ENCODE measurements at places on chromosomes 11 and 22.

DNA sequence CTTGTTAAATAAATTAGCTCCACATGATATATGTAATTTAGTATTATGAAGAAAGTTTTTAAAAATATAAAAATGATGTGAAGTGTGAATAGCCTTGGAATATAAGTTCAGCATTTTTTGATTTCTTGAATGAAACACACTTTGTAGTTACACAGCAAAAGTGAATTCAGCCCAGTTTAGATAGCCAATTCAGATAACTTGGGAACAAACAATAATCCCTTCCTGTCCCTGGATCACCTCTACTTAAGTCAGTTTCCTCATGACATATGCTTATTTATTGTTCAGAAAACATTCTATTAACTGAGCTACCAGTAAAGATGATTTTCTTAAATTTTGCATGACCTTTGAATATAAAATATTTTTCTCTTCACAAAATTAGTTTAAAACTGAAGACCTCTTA lies 107.4 kb downstream of the PGR start:
- DNase-seq = no peak

DNA sequence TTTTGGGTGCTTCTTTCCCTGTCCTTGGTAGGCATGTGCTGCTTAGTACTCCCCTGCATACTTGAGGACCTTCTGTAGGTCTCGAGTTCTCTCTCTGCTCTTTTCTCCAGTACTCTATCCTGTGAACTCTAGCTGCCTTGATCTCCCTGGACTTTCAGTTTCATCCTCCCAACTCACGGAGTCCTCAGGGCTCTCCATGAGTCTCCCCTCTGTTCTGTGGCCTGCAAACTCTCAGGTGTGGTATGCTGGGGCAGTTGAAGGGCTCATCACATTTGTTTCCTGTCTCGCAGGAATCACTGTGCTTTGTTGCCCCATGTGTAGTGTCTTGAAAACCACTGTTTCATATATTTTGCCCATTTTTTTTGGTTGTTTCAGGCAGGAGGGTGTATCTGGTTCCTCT lies 3.3 kb upstream of the PACS1 start:
- no peak for DNase-seq

DNA sequence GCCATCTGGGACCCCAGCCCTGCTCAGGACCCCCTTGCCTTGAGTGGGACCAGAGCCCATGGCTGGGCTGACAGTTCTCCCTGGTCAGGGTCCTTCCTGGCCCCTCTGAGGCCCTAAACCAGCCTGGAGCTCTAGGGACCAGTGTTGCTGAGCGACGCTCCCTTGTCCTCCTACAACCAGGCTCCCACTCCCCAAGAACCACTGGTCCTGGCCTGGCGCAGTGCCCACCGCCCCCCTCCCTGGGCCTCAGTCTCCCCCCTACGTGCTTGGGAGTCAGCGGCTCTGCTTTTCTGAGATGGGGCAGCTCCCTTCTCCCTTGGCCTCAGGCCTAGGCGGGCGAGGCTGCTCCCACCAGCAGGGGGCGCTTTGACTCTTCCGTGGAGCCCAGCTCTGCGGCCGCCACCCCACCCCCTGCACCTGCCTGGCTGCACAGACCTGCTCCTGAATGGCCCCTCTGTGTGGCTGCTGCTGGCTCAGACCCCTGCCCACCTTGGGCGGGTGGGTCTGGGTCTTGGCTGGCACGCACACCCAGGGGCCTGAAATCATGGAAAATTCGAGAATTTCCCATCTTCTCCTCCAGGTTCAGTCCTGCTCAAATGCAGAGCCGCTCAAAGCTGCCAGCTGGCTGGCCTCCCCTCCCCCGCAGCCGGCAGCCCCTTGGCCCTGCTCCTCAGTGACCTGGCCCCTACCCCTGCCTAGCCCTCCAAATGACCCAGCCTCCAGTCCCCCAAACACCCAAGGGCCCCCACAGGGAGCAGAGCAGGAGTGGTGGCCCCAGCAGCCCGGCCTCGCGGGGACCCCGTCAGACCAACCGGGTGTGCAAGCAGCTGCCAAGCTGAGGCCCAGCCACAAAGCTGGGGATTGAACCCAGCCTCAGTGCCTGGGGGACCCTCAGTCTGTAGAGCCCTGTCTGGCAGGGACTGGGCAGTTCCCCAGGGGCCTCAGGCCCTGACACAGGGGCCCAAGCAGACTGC lies 9.1 kb downstream of the PRR33 start:
- DNase-seq = no peak

- DNase-seq = no peak
Measured at GRCh38 chr11:100467821-100468508, 219.1 kb upstream of the ARHGAP42 start.

DNA sequence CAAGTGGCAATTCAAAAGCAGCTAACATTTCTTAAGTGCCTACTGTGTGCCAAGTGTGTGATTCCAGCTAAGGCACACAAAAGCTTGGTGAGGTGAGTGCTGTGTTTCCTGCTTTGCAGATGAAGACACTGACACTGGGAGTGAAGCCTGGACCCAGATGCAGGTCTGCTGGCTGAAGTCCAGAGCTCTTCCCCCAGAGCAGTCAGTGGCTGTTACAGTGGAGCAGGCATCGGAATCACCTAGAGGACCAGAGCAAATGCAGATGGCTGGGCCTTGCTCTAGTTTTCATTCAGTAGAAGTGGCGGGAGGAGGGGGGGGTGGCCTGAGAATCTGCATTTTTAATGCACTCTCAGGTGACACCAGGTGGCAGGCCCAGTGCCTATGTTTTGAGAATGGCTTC lies 342.3 kb downstream of the CADM1 start:
- no peak for DNase-seq

DNA sequence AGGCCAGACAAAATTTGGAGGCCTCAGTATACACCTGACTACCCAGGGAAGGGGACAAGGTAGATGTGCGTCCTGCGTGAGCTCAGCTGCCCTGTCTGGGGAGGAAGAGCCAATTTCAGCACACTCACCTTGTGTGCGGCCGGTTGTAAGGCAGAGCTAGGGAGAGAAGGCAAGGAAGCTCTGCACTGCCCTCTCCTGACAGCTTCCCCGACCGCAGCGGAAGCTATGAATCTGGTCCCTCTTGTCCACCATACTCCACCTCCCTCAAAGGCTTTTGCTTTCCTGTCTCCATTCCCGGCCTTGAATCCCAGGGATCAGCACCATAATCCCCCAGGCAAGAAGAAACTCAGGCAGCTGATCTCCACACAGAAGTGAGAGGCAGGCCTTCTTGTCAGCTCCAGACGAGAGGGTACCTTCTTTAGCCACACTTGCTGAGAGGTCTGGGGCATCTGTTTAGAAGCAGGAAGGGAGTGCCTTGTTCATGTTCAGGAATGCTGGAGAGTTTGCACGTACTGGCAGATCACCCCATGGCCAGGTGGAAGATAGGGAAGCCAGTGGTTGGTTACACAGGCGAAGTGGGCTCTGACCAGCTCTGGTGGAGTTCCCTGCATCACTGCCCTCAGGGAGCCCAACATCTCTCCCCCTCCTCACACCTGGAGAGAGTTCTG lies 62.5 kb downstream of the FEZ1 start:
- DNase-seq = peak; percentile 4

- no peak for DNase-seq
Measured at GRCh38 chr11:69259096-69259495, 34.9 kb upstream of the MYEOV start.

DNA sequence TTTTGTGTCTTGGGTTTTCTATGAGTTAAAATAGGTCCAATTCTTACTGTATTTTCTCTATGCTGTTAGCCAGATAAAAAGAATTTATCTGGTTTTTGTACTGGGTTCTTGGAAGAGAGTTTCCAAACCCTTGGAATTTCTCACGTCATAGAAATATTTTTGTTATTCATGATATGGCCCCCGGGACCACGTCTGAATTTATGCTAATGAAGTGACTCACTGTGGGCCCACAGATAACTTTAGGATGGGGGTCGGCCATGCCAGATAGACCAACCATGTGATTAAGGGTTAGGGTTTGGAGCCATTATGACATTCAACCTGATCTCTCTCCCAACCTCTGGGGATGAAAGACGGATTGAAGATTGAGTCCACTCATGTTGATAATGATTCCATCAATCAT lies 35.6 kb upstream of the DDI1 start:
- DNase-seq = peak; percentile 85

All from fibroblast of skin of left quadriceps (primary cell).